NCI-H2171 (cell line): ENCODE measurements at places on chromosomes 1 and 21.
A peak's percentile ranks its signal among the peaks of the same experiment; 100 is the strongest.

- no peak for DNase-seq
These were observed 20.8 kb downstream of the HYI start for GRCh38 chr1:43432907-43433306.

- DNase-seq = peak; percentile 26
These were observed 134.6 kb upstream of the ARHGEF16 start for GRCh38 chr1:3319874-3320245.

DNA sequence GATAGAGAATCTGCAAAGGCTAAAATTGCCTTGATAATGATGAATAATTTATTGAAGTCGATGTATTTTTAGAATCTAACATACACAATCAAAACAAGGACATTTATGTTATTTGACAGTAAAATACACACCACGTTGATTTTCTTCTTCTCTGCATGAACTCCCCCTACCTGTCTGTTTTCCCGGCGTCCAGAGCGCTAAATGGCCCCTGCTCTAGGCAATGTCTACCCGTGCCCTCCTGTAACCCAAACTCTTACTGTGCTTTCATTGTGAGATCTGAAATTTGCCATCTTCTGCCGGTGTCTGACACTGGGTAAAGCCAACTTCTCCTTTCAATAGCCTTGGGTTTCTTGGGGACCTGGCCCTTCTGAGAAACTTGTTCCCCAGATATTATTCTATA, 6.7 kb upstream of the OR11L1 start:
- DNase-seq = no peak

GRCh38 chr1:24547195-24547594, 8.7 kb upstream of the NCMAP start:
- DNase-seq = no peak

- no peak for DNase-seq
These were observed 25.3 kb downstream of the KCND3 start for GRCh38 chr1:111963985-111964738.

- no peak for DNase-seq
These were observed 29.3 kb downstream of the SDC3 start for GRCh38 chr1:30879126-30879786.

- DNase-seq = no peak
These were observed 514.7 kb downstream of the NUF2 start for GRCh38 chr1:163836481-163836880.
